GM04503 (cell line): ENCODE measurements at places on chromosomes 7 and 10.

DNA sequence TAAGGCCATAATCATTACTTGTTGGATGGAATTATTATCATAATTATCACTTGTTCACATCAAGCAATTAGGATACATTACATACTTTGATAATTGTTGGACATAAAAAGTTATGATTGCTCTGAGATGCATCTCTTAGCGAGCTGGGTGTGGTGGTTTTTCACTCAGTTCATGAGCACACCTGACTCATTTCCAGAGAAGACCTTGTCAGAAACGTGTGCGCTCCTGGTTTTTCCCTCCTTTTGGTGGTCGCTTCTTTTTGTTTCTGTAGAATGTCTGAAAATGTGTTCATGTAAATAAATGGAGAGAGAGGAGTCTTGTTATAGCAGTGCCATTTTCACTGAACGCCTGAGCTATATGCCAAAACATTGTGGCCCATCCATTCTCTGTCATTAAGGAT is 141.3 kb downstream of the PAXIP1 start:
- DNase-seq = no peak

DNA sequence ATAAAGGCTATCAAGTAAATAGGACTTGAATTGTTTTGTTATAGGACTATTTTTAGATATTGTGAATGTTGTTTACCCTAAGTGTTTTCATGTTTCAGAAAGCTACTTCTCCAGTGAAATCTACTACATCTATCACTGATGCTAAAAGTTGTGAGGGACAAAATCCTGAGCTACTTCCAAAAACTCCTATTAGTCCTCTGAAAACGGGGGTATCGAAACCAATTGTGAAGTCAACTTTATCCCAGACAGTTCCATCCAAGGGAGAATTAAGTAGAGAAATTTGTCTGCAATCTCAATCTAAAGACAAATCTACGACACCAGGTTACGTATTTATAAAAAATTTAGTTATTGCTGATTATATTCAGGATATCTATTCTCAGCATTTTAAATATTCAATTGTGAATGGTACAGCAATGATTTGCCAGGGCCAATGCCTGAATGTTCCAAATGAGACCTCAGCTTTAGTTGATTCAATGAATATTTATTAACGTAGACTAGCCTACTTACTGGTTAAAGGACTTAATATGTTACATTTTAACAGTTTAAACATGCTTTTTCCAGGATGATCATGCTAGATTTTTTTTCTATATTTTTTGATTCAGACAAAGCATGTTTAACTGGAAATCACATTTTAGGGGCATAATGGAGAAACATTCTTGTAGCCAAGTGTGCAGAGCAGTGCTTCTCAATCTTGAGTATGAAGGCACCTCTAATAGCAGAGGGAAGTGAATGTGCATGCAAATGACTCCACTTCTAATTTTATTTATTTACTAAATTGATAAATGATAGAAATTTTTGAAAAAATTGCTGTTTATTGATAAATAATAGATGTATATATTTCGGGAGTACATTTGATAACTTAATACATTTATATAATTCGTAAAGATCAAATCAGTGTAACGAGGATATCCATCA is 18.2 kb downstream of the ANLN start:
- DNase-seq = no peak

GRCh38 chr10:121572859-121573537 is 25.2 kb downstream of the FGFR2 start:
- no peak for DNase-seq

DNA sequence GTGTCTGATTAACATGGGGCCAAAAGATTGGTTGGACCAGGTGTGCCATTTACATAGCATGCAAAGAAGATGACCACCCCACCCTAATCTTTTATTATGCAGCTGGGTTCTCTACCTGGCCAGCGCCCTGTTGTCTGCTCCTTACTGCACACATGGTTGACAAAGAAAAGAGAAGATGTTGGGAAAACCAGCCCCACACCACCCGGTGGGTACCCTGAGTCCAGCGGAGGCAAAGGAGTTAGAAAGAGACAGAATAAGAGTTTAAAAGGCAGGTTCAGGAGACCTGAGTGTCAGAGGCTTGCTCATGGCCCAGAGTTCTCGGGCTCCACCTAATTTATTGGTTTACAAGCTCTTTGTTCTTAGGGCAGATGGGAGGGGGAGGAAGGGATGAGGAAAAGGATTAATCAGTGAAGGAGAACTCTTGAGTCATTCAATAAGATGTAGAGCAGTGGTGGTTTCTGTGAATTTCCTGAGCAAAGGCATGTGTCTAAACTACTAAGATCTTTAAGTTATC is 24.1 kb upstream of the ABCA13 start:
- no peak for DNase-seq

DNA sequence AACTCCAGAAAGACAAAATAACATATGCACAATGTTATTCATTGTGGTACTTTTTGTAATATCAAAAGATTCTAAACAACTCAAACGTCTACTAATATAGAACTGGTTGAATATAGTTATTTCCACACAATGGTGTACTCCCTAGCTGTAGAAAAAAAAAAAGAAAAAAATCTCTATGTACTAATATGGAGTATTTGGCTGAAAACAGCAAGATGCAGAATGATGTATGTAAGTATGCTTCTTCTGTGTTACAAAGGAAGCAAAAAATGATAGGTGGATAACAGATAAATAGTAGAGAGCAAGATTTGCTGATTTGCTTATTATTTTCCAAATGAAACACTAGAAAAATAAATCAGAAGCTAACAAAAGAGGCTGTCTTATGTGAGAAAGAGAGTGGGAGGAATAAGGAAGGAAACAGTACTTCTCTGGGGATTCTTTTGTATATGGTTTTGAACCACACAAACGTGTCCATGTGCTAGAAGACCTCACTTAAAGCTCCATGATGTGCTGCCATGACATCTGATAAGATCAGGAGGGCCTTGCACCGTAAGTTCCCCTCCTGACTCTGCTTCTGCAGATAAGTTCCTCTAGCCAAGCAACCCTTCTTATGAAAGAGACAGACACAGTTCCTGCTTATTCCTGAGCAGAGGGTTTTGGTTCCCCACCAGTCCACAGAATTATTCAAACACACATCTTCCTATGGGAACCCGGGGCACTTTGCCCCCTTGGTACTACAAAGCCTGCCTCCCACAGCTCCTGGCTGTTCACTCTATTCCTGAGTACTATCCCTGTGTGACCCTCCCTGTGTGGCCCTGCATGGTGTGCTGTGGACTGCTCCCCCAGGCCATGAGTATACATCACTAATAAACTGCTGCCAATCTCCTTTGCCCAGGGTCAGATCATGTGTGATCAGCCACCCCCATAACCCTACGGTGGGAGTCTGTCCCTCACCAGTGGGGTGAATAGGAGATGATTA is 159.1 kb downstream of the CCDC71L start:
- no peak for DNase-seq

DNA sequence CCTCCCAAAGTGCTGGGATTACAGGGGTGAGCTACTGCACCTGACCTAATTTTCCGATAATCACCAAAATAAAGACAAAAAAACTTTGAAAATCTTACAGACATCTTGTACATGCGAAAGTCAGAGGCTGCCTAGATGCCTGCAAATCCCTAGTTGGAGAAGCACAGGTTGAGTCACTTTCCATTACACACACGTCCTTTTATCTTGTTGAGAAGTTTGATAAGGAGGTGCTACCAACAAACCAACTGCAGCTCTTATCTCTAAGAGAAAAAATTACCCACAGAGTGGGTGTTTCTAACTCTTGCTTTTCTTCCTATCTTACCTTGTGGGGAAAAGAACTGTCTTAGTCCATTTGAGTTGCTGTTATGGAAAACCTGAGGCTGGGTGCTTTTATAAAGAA is 589.8 kb downstream of the GALNT17 start:
- DNase-seq = no peak

GRCh38 chr10:78579576-78579975 is 489.2 kb upstream of the ZMIZ1 start:
- DNase-seq = no peak

GRCh38 chr7:29076631-29077030 is 69.7 kb downstream of the CPVL start:
- no peak for DNase-seq

DNA sequence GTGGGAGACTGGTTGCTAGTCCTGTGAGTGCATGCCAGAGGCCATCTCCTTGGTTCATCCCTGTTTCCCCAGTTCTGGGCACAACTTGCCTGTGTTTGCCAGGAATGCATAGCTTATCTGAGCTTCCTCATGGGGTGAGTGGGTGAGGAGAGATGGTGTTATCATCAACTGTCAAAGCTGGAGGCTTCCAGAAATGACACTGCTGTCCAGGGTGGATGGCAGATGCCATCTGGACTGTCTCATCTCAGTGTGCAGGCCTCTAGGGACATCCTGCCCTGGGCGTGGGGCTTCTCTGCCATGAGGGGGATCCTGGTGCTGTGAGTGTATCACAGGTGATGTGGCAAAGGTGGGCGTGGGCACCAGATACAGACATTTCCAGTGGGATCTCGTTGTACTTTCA is 328.6 kb downstream of the DPP6 start:
- no peak for DNase-seq

DNA sequence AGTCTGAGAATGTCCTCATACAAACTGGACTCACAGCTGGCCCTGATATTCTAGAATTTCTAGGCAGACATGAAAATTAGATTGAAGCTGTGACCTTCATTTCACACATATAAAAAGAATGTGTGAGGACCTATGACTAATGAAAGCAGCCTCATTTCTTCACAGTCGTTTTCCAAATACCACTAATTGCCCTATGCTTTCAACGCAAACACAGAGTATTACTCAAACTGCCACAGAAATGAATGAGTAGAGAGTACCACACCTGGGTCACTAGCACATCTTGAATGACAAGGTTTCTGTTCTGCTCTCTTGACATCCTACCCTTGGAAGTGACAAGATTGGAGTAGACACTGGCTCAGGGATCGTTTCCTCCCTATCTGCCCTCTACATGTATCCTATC is 142.4 kb downstream of the C1GALT1 start:
- no peak for DNase-seq

DNA sequence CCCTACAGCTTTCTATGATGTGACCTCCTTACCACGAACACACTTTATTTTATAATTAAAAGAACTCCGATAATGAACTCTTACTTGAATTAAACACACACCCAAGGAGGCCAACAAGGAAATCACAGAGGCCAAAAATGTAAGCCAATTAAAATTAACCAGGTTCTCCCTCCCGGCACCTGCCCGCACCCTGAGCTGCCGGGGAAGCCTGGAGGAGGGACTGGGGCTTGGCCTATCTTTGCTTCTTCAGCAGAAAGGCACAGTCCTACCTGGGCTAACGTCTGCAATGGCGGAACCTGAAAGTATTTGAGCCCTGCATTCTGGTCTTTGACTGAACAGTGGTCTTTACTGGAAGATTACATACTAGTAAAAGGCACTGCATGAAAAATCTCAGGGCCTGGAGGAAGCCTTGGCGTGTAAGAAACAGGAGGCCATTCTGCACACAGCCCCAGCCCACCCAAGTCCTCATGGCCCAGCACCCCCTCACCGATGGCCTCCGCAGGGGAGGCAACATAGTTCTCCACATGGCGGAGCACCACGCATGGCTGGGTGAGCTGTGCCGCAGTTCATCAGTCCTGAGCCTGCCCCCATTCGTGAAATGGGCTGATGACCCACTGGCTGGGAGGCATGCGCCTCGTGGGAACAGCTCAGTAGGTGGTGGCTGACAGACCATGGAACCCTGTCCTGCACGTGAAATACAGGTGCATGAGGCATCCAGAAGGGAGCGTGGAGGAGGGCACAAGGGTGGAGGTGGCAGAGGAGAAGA is 173.8 kb downstream of the PARD3 start:
- DNase-seq = no peak

DNA sequence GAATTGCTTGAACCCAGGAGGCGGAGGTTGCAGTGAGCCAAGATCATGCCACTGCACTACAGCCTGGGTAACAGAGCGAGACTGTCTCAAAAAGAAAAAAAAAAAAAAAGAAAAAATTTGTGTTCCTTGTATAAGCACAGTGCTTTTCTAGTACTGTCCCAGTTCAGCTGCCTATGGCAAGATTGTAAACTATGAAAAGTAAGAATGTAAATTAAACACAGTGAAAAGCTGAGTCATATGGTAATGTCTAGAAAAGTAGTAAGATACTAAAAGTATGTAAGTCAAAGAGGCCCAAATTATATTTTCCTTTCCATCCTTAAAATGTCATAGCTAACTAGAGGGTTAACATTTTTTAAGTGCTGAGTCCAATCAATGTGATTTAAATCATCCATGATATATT is 42.8 kb downstream of the RBM20 start:
- DNase-seq = no peak

DNA sequence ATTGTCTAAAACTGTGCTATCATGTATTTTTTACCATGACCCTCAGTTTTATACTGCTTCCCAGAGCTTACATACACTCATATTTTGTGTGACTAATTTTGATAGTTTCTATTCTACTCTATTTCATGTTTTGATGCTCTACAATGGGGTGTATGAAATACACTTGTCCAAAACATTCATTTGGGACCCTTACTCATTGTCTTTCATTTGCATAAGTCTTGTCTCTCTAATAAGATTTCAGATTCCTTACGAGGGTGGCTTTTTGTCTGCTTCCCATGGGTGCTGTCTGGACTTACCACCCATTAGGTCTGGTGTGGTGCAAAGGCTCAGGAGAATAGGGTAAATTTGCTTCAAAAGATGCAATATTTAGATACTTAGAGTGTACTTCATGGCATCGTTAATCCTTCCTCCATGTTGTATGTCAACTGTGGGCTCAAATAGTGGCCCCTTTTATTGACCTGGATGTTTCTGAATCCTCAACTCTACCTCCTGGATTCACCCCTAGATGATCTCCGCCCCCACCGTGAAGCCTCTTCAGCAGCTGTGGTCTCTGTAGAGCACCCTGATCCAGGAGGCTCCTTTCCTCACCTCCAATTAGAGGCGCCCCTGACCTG is 3.6 kb upstream of the GIMAP5 start:
- DNase-seq = no peak

- DNase-seq = no peak
Measured at GRCh38 chr7:126657599-126658358, 595.0 kb downstream of the GRM8 start.

GRCh38 chr10:113524120-113524519 is 28.7 kb upstream of the HABP2 start:
- DNase-seq = no peak

DNA sequence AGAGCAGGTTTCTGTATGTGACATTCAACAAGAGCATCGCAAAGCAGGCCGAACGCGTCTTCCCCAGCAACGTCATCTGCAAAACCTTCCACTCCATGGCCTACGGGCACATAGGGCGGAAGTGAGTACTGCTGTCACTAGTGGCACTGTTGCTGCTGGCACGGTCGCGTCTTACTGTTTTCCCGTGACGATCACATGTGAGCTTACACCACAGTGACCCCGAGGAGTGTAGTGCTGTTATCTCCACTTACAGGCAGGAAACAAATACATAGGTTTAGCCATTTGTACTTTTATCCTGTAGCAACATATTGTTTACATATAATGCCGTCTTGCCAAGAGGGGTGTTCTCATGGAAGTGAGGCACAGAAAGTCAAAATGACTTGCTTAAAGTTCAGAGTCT is 25.4 kb downstream of the FBH1 start:
- no peak for DNase-seq

- no peak for DNase-seq
Measured at GRCh38 chr10:16472828-16473227, 36.0 kb downstream of the PTER start.
